Activated CD8-positive, alpha-beta T cell treated with anti-CD3 and anti-CD28 coated beads for 36 hours (primary cell): ENCODE measurements at places on chromosomes 16 and 17. TPM values are rescaled to one million over a fixed set of nuclear protein-coding genes. Genes with fewer than 3 reads are reported as not detected.

GRCh38 chr16:57530104-57530521 lies 6.3 kb downstream of the CCDC102A start:
- peak; percentile 91 for DNase-seq

- DNase-seq = peak; percentile 87
Measured at GRCh38 chr16:66603537-66604375, 748 bp upstream of the CMTM3 start.

GRCh38 chr16:47728205-47728604 lies 267.1 kb downstream of the PHKB start:
- DNase-seq = no peak

DNA sequence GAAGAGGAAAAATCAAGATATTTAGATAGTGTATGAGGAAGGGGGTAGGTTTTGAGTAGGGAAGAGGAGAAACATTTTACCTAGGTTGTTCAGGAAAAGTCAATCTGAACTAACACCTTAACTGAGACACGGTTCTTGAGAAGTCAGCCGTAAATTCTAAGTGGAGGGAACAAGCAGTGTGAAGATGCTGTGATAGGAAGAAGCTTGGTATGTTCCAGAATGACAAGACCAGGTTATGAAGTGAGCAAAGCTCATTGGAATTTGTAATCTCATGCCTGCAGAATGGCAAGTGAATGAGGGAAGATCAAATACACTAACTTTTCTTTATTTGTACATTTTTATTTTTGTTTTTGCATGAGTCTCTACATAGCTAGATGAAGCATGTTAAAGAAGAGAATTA lies 307.6 kb downstream of the ZFHX3 start:
- DNase-seq = no peak

GRCh38 chr17:60798576-60798975 lies 120.9 kb downstream of the BCAS3 start:
- no peak for DNase-seq

Gene KRT40
- total RNA-seq = not detected

Gene CES1
- not detected for total RNA-seq
